H9 (cell line): ENCODE measurements at places on chromosomes 4 and X. TPM values are rescaled to one million over a fixed set of nuclear protein-coding genes. Genes with fewer than 3 reads are reported as not detected.

DNA sequence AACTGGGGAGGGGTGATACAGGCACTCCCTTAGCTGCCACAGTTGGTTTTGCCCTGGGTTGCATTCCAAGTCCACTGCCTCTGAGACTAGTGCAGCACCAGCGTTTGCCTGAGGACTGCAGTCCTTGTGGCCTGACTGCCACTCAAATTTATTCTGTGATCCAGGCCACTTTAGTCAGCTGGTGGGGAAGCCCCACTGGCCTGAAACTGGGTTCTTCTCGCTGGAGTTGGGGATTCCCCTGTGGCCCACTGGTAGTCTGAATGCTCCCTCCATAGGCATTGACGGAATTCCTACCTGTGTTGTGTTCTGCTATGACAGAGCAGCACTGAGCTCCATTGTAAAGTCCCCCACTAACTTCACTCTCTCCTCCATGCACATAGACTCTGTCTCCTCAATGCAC lies 63.8 kb downstream of the PTPN13 start:
- H3K4me3 ChIP-seq = no peak overlapping the region
- no peak overlapping the region for H3K27ac ChIP-seq
- H3K4me1 ChIP-seq = no peaks in the 10 kb centered on the region
- no peaks in the 10 kb centered on the region for H3K27me3 ChIP-seq
- DNase-seq = no peak

- no peak overlapping the region for H3K4me3 ChIP-seq
- no peak overlapping the region for H3K27ac ChIP-seq
- no peaks in the 10 kb centered on the region for H3K36me3 ChIP-seq
- no peaks in the 10 kb centered on the region for H3K4me1 ChIP-seq
- DNase-seq = no peak
Measured at GRCh38 chrX:116490104-116490503, 27.3 kb upstream of the CT83 start.

GRCh38 chrX:70973221-70973620 lies 42.3 kb upstream of the SLC7A3 start:
- no peaks in the 10 kb centered on the region for H3K4me1 ChIP-seq
- no peak for DNase-seq
- H3K36me3 ChIP-seq = peaks cover 3% of the 10 kb centered on the region

DNA sequence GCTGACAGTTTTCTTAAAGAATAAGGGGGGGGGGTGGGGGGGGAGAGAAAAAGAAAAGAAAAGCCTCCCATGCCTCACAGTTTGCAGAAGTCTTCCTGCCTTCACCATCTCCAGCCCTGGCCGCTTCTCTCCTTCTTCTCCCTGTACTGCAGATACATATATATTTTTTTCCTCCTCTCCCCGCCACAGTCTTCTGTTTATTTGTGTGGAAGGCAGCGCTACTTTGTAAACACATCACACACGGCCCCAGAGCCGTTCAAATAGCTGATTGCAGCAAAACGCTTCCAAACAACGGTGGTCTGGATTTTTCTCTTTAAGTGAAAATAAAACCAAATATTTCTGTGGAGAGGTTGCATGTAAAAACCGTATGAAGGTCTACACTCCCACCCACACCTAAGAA lies 732 bp downstream of the NLGN4X start:
- peaks cover 2% of the 10 kb centered on the region; the same call in 1 of the 2 replicates for H3K36me3 ChIP-seq
- DNase-seq = no peak
- H3K4me3 ChIP-seq = peak overlapping the region; percentile 98
- no peaks in the 10 kb centered on the region for H3K27me3 ChIP-seq

DNA sequence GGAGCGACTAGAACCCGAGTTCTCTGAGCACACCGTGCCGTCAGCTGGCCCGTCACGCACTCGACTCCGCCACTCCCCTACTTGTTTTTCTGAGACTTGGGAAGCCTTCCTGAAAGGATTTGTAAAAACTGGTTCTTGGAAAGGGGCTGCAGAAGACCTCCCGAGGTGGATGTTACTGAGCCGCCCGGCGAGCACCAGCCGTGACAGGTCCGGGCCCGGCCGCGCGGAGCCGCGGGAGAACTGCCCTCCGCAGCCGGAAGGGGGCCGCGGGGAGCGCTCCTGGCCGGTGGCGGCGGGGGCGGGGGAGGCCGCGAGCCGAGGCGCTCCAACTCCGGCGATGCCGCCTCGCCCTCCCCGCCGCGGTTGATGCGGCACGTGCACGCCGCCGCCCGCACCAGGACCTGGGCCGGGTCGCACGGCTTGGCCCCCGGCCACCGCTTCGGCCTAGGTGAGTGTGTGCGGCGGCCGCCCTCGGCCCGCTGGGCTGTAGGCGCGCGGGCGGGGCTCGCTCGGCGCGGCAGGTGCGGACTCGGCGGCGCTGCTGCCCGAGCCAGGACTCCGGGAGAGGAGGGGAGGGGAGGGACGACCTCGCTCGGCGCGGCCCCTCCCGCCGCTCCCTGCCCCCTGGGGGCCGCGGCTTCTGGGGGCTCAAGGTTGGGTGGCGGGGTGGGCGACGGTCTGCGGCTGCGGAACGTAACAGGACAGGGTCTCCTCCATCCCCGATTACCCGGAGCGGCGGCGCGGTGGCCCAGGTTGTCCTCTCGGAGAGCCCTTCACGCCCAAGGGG lies 1.7 kb downstream of the SPRY1 start:
- no peak overlapping the region for H3K27ac ChIP-seq
- H3K4me3 ChIP-seq = peak overlapping the region; percentile 97
- DNase-seq = peak; percentile 65
- H3K27me3 ChIP-seq = no peaks in the 10 kb centered on the region
- peaks cover 45% of the 10 kb centered on the region for H3K36me3 ChIP-seq

GRCh38 chr4:138310991-138311390 lies 68.8 kb upstream of the SLC7A11 start:
- no peaks in the 10 kb centered on the region for H3K27me3 ChIP-seq
- no peak overlapping the region for H3K27ac ChIP-seq
- no peak for DNase-seq
- no peak overlapping the region for H3K4me3 ChIP-seq
- H3K36me3 ChIP-seq = no peaks in the 10 kb centered on the region

GRCh38 chrX:108610141-108610540 lies 126.2 kb downstream of the IRS4 start:
- no peak for DNase-seq
- H3K27ac ChIP-seq = no peak overlapping the region
- H3K4me3 ChIP-seq = no peak overlapping the region
- H3K36me3 ChIP-seq = peaks cover 13% of the 10 kb centered on the region
- H3K27me3 ChIP-seq = no peaks in the 10 kb centered on the region
- H3K4me1 ChIP-seq = no peaks in the 10 kb centered on the region

- no peaks in the 10 kb centered on the region for H3K27me3 ChIP-seq
- H3K36me3 ChIP-seq = no peaks in the 10 kb centered on the region
- no peak for DNase-seq
Measured at GRCh38 chr4:84394386-84394785, 104.7 kb downstream of the NKX6-1 start.

DNA sequence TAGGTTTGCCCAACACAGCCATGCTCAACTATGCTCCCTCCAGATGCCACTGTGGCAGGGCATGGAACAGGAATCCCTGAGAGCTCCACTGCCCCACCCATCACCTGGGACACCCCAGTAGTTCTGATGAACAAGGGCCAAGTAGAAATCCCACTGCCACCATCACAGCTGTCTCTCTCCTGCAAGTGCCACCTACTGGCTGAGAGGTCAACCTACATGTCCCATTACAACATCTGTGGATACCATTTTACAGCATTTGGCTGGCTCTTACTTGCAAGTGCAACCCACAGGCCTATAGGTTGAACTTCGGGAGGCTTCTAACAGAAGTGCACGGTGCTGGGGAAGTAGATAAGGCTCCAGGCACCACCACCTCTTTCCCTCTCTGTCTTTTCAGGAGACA lies 142.5 kb downstream of the CXXC4 start:
- no peak overlapping the region for H3K4me3 ChIP-seq
- H3K27me3 ChIP-seq = no peaks in the 10 kb centered on the region
- no peaks in the 10 kb centered on the region for H3K4me1 ChIP-seq

DNA sequence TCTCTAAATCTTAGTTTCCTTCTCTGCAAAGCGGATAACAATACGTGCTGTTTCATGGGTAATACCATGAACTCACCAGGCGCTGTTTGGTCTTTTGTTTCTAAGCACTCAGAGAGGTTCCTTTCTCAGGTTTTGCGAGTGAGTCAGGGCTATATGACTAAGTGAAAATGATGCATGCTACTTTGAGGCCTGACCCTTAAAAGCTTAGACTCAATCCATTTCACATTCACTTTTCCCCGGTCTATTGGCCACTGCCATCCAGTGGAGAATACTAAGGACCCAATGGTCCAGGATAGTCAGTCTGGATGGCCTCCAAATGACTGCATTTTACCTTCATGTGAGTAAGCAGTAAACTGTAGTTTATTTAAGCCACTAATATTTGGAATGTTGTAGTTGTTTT lies 400.8 kb upstream of the SLIT2 start:
- no peak overlapping the region for H3K4me3 ChIP-seq
- H3K36me3 ChIP-seq = no peaks in the 10 kb centered on the region
- no peaks in the 10 kb centered on the region for H3K27me3 ChIP-seq
- H3K27ac ChIP-seq = no peak overlapping the region

GRCh38 chr4:165294907-165295306 lies 32.6 kb upstream of the MSMO1 start:
- H3K36me3 ChIP-seq = peaks cover 4% of the 10 kb centered on the region; the same call in 1 of the 2 replicates
- H3K4me3 ChIP-seq = no peak overlapping the region

DNA sequence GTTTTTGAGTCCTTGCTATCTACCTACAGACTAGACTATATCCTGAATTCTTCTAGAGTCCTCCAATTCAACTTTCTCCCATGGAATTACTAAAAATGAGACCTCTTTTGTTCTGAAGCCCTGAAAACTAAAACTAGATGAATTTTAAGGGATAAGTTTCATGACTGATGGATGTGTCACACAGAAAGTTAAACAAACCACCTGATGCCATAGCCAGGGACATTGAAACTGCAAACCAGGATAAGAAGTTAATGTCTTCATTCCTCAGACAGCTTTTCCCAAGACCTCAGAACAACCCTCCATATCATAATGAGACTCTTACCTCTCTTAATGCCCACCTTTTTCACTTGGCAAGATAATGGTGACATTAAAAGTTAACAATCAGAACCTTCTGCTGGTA lies 81.5 kb upstream of the PTPN13 start:
- no peaks in the 10 kb centered on the region; the same call in 1 of the 2 replicates for H3K4me1 ChIP-seq
- no peaks in the 10 kb centered on the region for H3K27me3 ChIP-seq
- no peak overlapping the region for H3K4me3 ChIP-seq
- peaks cover 14% of the 10 kb centered on the region for H3K36me3 ChIP-seq
- no peak for DNase-seq
- no peak overlapping the region for H3K27ac ChIP-seq

- H3K4me3 ChIP-seq = no peak overlapping the region
- no peaks in the 10 kb centered on the region for H3K36me3 ChIP-seq
- no peaks in the 10 kb centered on the region for H3K27me3 ChIP-seq
- H3K4me1 ChIP-seq = no peaks in the 10 kb centered on the region
- DNase-seq = no peak
- no peak overlapping the region for H3K27ac ChIP-seq
Measured at GRCh38 chr4:105651884-105652283, 56.6 kb downstream of the INTS12 start.

- H3K27ac ChIP-seq = no peak overlapping the region
- no peaks in the 10 kb centered on the region for H3K27me3 ChIP-seq
- no peaks in the 10 kb centered on the region; the same call in 1 of the 2 replicates for H3K4me1 ChIP-seq
- H3K36me3 ChIP-seq = peaks cover 4% of the 10 kb centered on the region; the same call in 2 of the 3 replicates
- no peak for DNase-seq
- no peak overlapping the region for H3K4me3 ChIP-seq
Measured at GRCh38 chr4:103410386-103410785, 212.2 kb upstream of the CENPE start.

- H3K4me1 ChIP-seq = no peaks in the 10 kb centered on the region
- no peaks in the 10 kb centered on the region for H3K36me3 ChIP-seq
- H3K27me3 ChIP-seq = no peaks in the 10 kb centered on the region
Measured at GRCh38 chr4:54400802-54401201, 171.7 kb downstream of the PDGFRA start.

DNA sequence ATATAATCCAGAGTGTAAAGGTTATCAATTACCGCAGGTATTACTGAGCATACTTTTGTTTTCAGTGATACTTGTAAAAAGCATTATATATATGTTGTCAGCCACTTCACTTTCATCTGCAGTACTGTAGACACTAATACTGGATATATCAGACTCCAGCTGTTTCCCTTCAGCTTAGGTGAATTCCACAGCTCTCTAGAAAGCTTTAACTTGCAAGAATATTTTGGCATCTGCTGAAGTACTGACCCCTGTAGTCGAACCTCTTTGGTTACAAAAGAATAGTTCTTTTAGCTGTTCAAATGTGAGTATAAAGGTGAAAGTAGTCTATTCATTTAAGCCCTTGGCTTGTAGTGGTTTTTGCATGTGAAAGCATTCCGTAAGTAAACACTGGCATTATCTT lies 1222.7 kb upstream of the TENM3 start:
- H3K4me1 ChIP-seq = no peaks in the 10 kb centered on the region; the same call in 1 of the 2 replicates
- H3K4me3 ChIP-seq = no peak overlapping the region
- DNase-seq = no peak
- no peaks in the 10 kb centered on the region for H3K36me3 ChIP-seq
- H3K27ac ChIP-seq = no peak overlapping the region

Gene SULT1E1
- total RNA-seq = not detected in 2 replicates

Gene NLGN4X
- 106 and 111 TPM in 2 replicates for total RNA-seq

Gene SASH3
- not detected in 2 replicates for total RNA-seq

Gene DCHS2
- 0.57 and 0.70 TPM in 2 replicates for total RNA-seq

Gene SLIT2
- 1.3 and 1.5 TPM in 2 replicates for total RNA-seq

Gene TCEAL6
- not detected in 2 replicates for total RNA-seq

Gene LNX1
- 1.7 and 2.1 TPM in 2 replicates for total RNA-seq

Gene SPANXB1
- not detected in 2 replicates for total RNA-seq

Gene NAA11
- not detected in 2 replicates for total RNA-seq

Gene GAGE12F
- not detected in 2 replicates for total RNA-seq

Gene NDP
- total RNA-seq = not detected in 2 replicates

Gene MUC7
- total RNA-seq = not detected in 2 replicates
